RWPE1 (cell line): ENCODE measurements at places on chromosomes 3 and 15.

GRCh38 chr3:187079090-187080022 is 59.9 kb downstream of the RPL39L start:
- DNase-seq, result no peak

DNA sequence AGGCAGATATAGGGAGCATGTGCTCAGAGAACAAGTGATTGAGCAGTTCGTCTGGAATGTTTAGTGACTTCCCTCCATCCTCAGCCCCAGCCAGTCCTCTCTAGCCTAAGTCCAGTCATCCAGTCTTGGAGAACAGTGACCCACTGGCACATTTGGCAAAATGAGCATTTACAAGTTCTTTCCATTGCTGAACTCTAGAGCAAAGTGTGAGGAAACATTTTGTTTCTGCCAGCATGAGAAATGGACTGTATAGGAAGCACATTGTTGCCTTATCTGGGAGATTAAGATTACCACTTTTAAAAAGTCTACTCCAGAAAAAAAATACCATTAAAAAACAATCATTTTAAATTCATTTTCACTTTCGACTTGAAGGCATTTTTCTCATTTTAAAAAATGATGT is 353.6 kb downstream of the SHQ1 start:
- DNase-seq, result no peak

GRCh38 chr3:126538316-126538715 is 14.4 kb downstream of the CHST13 start:
- DNase-seq, result no peak

- DNase-seq, result no peak
Observed at GRCh38 chr3:57910990-57911389, 97.2 kb upstream of the FLNB start.

DNA sequence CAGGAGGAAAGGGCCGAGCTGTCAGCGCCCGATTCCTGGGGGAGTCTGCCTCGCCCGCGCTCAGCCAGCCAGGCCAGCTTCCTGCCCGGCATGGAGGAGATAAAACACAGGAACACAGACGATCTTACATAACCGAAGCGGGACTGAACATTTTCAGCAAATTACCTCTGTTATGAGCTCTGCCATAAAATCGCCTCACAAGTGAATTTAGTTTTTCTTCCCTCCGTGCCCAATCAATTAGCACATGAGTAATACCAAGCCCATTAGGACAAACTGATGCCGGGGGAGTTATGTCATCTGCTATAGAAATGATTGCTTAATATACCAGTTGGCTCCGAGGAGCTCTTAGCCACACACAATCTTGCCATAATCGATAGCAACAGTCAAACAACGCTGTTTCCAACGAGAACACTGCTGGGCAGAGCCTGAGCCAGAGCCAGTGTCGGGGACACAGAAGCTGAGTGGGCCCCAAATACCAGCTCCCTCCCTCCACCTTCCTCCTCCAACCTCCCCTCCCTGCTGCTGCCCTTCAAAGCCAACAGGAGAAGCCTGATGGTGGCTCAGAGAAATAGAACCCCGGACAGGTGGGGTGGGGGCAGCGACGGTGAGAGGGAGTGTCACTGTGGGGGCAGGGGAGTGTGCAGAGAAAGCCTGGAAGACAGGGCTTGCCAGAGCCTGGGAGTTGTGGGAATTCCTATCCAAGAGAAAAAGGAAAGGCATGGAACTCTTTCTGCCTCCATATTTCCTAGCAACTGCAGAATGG is 279.4 kb upstream of the TLE3 start:
- DNase-seq, result peak; percentile 59

DNA sequence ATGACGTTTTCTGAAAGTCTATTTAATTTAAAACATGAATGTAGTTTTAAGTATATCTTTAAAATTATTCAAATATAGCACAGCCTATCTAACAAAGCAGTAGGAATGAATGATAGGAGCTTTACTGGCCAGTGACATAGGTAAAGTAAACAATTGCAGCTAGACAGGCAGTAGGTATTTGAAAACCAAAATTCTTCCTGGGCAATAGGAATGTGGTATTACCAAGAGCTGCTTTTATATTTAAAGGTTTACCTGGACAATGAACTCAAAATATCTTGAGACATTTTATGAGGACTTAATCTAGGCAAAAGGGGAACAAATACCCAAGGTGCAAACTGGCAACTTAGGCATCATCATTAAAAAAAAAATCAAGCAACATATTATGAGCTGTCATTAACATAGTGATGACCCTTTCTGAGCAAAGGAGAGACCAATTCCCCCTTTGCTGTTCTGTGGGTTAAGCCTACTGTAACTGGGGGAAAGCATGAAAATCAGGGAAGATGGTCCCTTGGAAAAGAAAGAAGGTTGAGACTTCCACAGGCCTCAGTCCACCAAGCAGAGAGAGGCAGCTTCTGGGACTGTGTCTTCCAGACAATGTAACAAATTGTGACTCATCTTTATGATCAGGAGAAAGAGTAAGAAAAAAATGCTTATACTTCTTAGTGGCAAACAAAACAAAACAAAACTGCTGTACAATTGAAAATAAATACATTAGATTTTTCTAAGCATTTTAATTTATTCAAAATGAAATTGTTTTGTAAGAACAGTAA is 12.9 kb downstream of the ISL2 start:
- no peak for DNase-seq

DNA sequence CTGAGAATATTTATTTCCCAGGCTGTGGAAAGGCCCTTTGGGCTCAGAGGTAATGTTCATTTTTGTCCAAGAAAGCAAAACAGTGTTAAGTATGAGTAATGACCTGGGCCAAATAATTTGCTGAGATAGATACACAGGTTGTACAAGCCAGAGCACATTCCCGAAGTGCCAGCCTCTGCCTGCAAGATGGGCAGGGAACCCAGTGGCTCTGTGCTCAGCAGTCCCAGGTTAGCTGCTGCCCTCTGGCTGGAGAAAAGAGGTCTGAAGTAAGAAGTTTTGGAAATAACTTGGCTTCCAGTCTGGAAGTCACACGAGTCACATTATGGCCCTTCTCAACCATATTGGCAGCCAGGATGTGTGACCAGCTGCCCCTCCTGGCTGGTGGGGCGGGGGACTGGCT is 20.2 kb downstream of the MYZAP start:
- DNase-seq, result peak; percentile 79

DNA sequence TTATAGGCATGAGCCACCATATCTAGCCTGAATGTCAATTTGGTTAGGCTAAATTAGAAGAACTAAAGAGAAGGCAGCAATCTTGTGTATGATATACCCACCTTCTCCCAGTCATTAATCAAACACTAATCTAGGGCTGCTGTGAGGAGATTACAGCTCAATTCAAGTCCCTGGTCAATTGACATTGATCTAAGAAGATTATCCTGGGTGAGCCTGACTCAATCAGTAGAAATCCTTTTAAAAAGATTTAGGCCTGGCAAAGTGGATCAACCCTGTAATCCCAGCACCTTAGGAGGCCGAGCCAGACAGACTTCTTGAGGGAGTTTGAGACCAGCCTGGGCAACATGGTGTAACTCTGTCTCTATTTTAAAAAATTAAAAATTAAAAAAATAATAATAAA is 2.5 kb upstream of the DNAH12 start:
- no peak for DNase-seq

- no peak for DNase-seq
Observed at GRCh38 chr3:113165841-113166240, 45.5 kb upstream of the BOC start.

- DNase-seq, result no peak
Observed at GRCh38 chr3:31925271-31925630, 55.8 kb downstream of the OSBPL10 start.

GRCh38 chr3:25843332-25843731 is 53.4 kb downstream of the OXSM start:
- no peak for DNase-seq

DNA sequence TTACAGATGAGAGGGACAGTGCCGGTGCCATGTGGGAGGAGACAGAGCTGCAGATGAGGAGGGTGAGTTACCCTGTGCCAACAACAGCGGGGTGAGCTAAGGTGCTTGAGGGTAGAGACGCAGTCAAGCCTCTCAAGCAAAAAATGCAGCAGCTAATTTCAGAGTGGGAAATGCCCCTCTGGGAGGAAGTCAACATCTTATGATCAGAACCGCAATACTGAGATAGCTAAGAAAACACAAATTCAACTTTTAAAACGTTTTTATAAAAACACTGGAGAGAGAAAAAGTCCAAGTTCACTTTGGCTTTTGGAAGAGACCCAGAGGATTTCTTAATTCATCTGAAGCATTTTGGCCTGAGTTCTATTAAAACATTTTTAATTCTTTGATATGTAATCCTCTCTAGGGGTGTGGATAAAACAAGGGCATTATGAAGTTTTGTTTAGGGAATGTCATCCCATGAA is 319.2 kb downstream of the SLC9A9 start:
- no peak for DNase-seq

GRCh38 chr3:9097495-9097894 is 134.2 kb upstream of the RAD18 start:
- no peak for DNase-seq

GRCh38 chr3:99845331-99845730 is 27.7 kb downstream of the CMSS1 start:
- DNase-seq, result no peak

- DNase-seq, result no peak
Observed at GRCh38 chr3:14389716-14390115, 12.7 kb upstream of the SLC6A6 start.
